ENCODE measurements at places on chromosomes 3 and 15.
A peak's percentile ranks its signal among the peaks of the same experiment; 100 is the strongest.

DNA sequence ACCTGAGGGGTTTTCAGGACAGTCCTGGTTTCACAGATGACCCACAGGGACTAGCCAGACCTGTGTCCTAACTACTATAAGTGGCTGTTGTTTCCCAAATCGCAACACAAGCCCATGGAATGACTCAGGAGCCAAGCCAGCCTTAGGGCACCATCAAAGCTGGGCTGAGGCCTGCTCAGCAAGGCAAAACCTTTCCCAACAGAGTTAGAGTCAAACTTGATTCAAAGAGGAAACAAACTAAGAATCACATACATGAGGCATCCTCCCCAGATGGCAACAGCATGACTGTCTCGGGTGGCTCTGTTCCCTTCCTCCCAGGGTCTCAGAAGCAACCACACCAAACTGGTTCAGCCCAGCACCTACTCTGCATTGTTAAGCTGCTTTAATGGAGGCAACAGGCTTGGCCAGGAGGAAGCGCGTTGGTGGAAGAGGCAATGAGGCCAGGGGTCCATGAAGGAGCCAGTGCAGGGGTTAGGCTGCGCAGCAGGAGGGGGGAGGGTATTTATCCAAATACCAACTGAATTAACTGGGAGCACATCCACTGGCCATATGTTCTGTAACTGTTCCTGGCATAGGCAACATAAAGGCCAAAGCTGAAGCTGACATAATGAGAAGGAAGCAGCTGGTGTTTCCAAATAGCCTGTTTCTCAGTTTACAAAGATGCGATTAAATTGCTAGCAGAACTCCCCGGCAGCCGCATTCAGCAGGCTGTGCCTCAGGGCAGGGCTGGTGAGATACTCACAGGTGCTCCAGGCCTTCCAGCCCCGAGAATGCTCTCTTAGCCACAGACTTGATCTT lies 102.4 kb downstream of the LRIG1 start:
- no peak for DNase-seq

- DNase-seq, result peak; percentile 43
Measured at GRCh38 chr3:172153335-172153861, 114.0 kb downstream of the FNDC3B start.

GRCh38 chr15:95440712-95441111 lies 889.8 kb upstream of the NR2F2 start:
- DNase-seq, result no peak

DNA sequence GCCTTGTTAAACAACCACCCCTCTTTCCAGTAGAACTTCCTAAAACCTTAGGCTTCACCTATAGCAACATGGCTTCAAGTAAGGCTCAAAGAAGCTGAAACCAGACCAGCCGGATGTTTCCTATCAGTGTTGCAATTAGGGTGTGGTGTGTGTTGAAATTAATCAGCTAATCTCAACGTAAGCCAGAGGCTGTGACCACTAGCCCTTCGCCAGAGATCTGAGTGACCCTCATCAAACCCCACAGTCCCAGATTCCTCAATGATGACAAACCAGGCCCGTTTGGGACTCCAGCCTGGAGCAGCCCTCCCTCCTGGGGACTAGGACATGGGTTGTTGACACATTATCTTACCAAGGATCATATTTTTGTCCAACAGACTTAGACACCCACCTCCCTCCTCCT lies 27.3 kb downstream of the CYP11A1 start:
- no peak for DNase-seq

- no peak for DNase-seq
Measured at GRCh38 chr3:149792452-149793270, at the start of gene ANKUB1. TSS of gene ANKUB1 (minus strand) at chr3:149792554. CDS start at chr3:149792366, 188 bp downstream.

GRCh38 chr3:158269942-158270341 lies 160.1 kb downstream of the RSRC1 start:
- DNase-seq, result no peak

DNA sequence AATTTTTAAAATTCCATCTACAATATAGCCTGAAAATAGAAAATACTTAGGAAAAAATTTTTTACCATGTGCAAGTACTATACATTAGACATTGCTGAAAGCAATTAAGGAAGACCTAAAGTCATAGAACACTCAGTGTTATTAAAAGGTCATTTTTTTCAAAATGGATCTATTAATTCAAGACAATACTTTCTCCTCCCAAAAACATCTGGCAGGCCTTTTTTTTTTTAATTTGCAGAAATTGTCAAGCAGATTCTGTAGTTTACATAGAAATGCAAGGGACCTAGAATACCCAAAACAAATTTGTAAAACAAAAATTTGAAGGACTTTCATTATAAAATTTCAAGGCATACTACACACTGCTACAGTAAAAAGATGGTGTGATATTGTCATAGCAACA lies 238.4 kb upstream of the VEPH1 start:
- no peak for DNase-seq

- no peak for DNase-seq
Measured at GRCh38 chr3:116265976-116266584, 179.2 kb downstream of the LSAMP start.

GRCh38 chr3:152909180-152909883 lies 74.4 kb downstream of the P2RY1 start:
- no peak for DNase-seq

GRCh38 chr3:181174022-181174421 lies 184.5 kb upstream of the DNAJC19 start:
- DNase-seq, result no peak

DNA sequence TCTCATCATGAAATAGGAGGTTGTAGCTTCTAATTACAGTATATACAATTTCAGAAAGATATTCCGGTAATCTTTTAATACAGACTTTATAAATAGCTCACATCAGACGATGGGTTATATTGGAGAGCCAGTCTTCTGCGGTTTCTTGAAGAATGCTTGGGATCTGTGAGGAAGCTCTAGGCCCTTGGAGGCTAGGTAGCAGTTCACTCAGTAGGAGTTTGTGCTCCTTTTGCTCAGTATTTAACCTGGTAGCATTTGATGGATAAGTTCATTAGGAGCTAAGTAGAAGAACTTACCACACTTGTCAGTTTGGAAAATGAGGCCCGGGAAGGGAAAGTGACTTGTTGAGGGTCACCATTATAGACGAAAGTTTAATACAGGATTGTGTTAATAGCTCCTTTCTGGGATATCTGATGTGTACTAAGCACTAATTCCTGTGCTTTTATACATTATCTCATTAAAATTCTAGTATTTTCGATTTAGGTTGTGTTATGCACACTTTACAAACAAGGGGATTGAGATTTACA lies 2.8 kb downstream of the FNDC3B start:
- no peak for DNase-seq

- peak; percentile 64 for DNase-seq
Measured at GRCh38 chr3:128447561-128448013, 19.1 kb downstream of the DNAJB8 start.

GRCh38 chr3:160413613-160414248 lies 14.3 kb downstream of the SMC4 start:
- DNase-seq, result peak; percentile 45

- DNase-seq, result no peak
Measured at GRCh38 chr3:15313461-15313860, 18.9 kb downstream of the SH3BP5 start.

GRCh38 chr3:171290680-171291079 lies 169.5 kb downstream of the TNIK start:
- no peak for DNase-seq

DNA sequence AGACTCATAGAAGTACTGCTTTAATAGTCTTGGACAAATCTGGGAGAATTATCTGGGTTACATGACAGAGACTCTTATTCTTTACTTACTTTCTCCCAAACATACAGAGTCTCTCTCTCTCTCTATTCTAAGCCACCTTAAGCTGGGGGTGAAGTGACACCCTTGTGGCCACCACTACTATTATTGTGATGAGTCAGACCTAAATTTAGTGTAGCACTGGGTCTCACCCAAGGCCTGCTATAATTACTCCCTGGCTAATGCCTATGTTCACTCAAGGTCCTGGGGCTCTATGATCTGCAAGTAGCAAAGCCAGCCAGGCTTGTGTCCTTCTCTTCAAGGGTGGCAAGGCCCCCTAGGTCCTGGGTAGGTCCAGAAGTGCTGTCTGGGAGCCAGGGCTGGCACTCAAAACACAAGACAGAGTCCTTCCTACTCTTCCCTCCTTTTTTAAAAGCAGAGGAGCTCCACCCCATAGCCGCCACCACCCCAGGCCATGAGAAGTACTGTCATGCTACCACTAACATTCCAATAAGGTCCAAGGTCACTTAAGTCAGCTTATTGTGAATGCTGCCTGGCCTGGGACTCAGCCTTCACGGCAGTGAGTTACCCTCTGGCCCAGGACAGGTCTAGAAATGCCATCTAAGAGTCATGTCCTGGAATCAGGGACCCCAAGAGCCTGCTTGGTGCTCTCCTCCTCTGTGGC lies 183.6 kb downstream of the POLQ start:
- DNase-seq, result no peak

- no peak for DNase-seq
Measured at GRCh38 chr15:49015896-49016295, 30.4 kb downstream of the SECISBP2L start.

GRCh38 chr15:92365906-92366305 lies 27.8 kb upstream of the ST8SIA2 start:
- DNase-seq, result no peak

DNA sequence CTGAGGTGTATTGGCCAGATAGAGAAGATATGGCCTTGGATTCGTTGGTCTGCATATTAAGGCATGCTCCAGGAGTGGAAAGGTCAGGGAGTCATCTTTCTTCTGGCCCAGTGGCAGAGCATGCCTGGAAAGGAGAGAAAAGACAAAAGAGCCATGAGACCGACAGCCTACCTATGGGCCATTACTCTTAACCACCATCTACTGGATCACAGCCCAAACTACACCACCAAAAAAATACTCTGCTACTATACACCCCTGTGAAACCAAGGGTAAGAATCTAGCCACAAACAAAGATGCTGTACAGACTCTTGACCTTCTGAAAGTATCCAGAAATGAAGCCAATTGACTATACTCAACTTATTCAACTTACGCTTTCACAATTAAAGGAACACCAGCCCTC lies 96.1 kb upstream of the PLSCR5 start:
- no peak for DNase-seq

- DNase-seq, result no peak
Measured at GRCh38 chr3:21751886-21752285, 876 bp upstream of the ZNF385D start.

DNA sequence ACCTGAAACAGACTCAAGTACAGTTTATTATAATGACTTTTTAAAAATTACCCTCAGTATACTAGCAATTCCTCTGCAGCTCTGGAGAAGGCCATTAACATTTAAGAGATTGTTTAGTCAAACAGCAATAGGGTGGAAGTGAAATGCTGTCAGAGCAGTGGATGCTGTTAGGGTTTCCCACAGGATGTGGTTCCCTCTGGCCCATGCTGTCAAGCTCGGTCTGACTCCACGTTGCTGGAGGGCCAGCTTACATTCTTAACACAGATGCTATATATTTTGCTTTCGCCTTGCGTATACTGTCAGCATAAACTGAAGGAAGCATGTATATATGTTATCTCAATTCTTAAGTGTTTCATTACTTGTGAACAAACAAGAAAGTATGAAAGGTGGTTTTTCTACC lies 231.1 kb upstream of the COL8A1 start:
- DNase-seq, result no peak

- DNase-seq, result no peak
Measured at GRCh38 chr3:86653661-86654205, 337.2 kb downstream of the VGLL3 start.

DNA sequence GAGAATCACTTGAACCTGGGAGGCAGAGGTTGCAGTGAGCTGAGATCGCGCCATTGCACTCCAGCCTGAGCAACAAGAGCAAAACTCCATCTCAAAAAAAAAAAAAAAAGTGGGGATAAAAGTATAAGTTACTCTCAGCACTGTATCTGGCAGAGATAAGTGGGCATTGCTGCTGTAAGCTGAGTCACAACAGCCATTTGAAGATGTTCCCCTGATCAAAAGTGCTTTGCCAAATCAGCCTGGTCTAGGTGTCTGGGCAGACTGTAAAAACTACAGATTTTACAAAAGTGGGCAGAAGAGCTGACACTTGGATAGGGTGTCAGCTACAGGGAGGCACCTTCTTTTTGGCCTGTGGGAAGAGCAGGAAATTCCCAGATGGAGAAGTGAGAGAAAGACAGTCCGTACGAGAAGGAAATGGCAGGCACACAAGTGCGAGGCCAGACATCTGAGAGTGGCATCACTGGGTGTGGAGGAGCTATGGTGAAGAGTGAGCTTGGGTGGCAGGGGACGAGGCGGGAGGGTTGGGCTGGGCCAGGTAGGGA lies 78.5 kb downstream of the TRAK1 start:
- no peak for DNase-seq

- DNase-seq, result no peak
Measured at GRCh38 chr15:83955806-83956265, 279.7 kb upstream of the GOLGA6L4 start.

DNA sequence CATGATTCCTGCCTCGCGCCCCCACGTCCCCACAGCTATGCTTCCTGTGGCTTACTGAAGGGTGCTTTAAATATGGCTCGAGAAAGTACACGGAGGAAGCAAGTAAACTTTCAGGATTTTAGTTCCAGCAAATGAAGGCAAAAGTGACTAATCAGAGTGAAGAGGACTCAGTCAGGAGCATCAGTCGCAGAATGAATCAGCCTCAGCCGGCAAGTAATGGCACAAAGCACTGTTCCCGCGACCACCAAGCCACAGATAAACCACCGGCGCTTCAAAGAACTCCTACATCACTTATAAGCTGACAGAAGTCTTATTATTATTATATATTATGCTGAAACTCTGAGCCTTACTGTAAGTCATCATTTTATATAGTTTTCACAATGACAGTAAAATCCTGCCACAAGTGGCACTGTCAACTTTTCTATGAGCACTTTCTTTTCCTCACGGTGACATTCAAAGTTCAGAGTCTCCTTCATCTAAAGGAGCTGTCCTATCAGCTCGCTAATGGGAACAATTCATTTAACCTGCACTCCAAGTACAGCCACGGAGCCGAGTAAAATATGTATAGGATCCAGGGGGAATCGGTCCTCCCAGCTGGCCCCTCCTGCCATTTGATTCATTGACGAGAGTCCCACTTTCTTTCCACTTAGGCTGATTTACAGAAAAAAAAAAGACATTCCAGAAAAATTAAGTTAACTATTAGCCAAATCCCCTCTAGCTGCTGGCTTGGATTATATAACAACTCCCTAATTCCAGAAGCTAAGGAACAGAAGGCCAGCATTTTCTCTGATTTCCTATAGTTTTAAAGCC lies 217.0 kb upstream of the ICE2 start:
- DNase-seq, result peak; percentile 77

DNA sequence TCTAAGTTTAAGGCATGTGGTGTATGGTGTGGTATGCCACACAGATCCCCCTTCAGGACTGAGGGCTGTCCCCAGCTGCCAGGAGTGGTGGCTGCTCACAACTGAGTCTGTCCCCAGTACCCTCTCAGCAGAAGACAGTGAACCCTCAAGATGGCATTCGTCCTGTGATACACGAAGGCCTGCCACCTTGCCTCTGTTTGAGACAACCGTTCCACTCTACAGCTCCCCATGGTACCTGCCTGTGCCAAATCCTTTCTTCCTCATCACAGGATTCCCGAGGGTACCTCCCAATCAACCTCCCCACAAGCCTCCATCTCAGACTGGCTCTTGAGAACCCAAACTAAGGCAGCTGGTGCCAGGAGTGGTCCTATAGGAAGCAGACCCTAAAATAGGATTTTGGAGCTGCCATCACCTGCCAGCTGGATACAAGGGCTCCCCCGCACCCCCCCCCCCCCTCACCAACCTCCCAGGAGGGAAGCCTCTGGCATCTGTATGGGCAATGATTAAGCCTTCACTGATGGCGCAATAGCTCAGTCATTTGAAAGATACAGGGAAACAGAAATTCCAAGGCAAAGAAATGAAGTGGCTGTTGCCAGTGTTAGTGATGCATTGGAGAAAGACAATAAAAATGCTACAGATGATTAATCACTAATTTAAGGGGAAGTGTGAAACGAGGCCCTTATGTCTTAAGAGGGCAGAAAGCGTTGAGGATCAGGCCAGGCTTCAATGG lies 230.0 kb upstream of the LYSMD4 start:
- DNase-seq, result no peak
